ENCODE measurements at places on chromosomes 7 and 10.
A peak's percentile ranks its signal among the peaks of the same experiment; 100 is the strongest.

GRCh38 chr7:55569797-55570196 lies 2.5 kb downstream of the VOPP1 start:
- no peak for DNase-seq

- DNase-seq = peak; percentile 90
Observed at GRCh38 chr7:138890499-138891445, 90.4 kb downstream of the KIAA1549 start.

GRCh38 chr7:159022238-159022993 lies 122.3 kb downstream of the VIPR2 start:
- DNase-seq = no peak

DNA sequence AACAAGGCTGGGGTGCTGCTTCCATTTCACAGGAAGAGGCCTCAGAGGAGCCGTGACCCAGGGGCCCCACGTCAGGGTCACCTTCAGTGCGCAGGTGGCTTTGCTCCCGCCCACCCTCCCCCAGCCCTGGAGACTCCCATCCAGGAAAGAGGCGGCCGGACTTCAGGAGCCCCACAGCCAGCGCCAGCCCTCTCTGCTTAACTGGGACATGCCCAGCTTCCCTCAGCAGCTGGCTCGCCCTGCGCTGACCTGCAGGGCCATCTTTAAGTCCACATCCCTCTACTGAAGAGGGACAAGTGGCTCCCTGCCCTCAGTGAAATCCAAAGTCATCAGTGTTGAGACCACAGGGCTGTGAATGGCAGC lies 141.9 kb upstream of the PPP2R2D start:
- DNase-seq = no peak

- DNase-seq = no peak
Observed at GRCh38 chr10:42990016-42990720, 86.7 kb upstream of the RET start.

DNA sequence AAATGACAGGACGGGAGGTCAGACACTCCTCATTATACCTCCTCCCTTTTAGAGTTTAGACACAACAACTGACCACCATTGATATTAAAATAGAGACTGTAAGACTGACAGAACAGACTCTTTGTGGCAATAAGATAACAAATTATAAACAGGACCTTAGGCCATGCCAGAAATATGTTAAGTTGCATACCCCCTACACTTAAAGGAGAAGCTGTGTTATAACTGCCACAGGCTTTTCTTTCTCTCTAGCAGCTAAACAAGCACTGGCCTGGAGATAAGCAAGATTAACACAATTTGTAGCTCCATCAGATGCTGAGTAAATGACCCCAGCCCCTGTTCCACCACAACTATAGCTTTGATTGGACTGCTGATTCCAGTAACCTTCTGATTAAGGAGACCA lies 10.5 kb upstream of the UNC5B start:
- no peak for DNase-seq

GRCh38 chr7:101956130-101956529 lies 138.7 kb downstream of the CUX1 start:
- no peak for DNase-seq

- peak; percentile 80 for DNase-seq
Observed at GRCh38 chr7:137670222-137671064, 176.3 kb downstream of the DGKI start.

DNA sequence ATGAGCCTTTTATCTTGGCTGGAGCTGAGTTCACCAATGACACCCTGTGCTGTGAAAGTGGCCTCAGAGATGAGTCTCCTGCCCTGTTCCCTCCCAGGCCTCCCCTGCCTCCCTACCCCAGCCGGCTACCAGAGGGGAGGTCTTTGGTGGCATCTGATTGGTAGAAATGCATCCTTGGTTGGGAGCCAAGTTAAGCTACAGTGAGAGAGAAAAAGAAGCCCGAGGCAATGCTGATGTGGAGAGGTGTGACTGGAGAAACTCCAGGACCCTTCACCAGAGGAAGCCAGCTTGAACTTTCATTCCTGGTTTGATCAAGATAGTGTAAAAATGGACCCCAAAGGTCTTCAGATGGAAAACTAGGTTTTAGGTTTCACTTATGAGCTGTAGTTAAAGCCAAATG lies 191.1 kb upstream of the TCF7L2 start:
- no peak for DNase-seq

DNA sequence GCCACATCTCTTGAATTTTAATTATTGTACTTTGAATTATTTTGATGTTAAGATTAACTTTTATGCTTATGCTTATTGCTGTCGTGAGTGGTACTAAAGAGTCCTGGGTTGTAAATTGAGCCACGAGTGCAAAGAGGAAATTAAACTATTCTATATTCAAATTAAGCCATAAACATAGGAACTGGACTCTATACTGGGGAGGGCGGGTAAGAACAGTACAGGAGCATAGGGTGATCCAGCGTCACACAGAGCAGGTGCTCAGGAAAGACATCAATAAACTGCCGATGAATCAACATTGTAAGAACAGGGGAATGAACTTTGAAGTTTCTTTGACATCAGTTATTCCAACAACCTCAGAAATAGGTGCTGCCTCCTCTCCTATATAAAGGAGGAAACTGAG lies 219.6 kb downstream of the CACNB2 start:
- DNase-seq = no peak

DNA sequence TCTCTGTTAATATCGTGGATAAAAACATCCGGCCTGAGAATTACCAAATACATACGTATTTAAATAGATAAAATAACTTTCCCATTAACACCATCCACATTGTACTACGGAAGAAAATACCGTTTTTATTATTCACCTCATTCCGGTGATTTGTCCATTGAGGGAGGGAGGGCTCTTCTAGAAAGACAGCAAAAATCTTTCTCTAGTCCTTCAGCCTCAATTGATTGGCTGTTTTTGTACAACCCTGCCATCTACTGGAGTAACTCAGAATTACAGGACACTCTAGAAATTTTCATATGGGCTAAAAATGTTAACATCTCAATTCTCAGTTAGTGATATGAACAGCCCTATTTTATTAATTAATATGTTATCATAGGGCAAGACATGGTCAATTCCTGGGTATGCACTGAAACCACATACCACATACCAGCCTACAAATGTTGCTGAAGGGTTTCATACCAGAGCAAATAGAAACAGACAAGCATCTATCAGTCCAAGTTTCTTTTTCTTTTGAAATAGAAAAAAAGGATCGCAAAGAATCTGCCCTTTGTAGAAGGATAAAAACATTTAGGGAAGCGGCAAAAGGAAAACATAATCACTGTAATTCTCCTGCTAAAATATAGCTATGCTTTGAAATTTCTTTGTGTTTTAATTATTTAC lies 55.8 kb upstream of the CDCA7L start:
- peak; percentile 81 for DNase-seq

GRCh38 chr7:30201921-30202320 lies 67.1 kb downstream of the MTURN start:
- DNase-seq = no peak

DNA sequence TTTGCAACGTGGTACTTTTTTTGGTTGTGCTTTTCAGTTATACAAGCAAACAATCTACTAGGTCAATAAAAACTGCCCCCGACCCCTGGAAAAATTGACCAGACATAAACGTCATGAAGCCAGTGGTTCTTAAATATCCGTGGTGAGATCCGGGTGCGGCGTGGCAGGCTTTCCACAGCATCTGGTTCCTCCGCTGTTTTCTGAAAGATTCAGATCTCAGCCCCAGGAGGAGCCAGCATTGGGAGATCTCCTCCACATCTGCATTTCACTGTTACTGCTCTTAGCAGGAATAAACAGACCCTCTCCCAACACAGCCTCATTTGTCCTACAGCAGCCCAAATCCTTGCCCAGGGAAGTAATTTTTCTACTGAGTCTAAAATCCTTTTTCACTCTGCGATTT lies 664.3 kb upstream of the FOXK1 start:
- DNase-seq = no peak

DNA sequence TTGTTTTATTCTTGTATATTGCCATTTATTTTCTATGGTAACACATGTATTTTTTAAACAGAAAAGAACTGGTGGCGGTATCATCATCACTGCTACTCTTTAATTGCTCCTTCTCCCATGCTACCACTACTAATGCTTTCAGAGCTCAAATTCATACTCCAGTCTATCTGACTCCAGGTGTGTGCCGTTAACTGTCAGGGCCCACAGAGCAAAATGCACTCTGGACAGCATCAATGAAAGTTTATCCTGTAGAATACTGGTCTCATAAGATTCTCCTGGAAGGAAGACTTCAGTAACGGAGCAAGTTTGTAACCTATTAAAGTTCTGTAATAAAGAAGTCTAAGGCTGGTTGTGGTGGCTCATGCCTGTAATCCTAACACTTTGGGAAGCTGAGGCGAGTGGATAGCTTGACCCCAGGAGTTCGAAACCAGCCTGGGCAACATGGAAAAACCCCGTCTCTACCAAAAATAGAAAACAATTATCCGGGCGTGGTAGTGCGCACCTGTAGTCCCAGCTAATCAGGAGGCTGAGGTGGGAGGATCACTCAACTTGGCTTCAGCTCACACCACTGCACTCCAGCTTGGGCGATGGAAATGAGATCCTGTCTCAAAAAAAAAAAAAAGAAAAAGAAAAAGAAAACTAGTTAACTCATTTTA lies 18.4 kb downstream of the ZNRF2 start:
- DNase-seq = no peak

- DNase-seq = no peak
Observed at GRCh38 chr10:58300676-58301075, 31.7 kb downstream of the CISD1 start.

DNA sequence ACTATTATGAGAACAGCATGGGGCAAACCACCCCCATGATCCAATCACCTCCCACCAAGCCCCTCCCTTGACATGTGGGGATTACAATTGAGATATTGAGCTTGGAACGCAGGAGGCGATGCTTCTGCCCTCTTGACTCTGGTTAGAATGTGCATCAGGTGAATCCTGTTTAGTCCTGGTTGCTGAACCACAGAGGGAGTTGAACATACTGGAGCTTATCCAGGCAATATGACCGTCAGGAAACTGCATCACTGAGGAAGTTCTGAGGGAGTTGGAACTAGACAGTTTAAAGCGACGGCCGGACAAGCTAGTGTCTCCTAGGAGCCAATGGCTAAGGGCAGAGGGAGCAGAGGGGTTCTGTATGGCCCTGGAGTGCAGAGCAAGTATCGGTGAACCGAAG lies 31.8 kb upstream of the GARS1 start:
- DNase-seq = no peak

GRCh38 chr10:122154545-122155366 lies 116.3 kb upstream of the BTBD16 start:
- peak; percentile 76 for DNase-seq

GRCh38 chr10:46272863-46273415 lies 13.9 kb upstream of the ANTXRL start:
- no peak for DNase-seq

- DNase-seq = peak; percentile 46
Observed at GRCh38 chr10:28470873-28471651, 61.9 kb upstream of the WAC start.

GRCh38 chr7:40538281-40538680 lies 403.5 kb downstream of the SUGCT start:
- no peak for DNase-seq

DNA sequence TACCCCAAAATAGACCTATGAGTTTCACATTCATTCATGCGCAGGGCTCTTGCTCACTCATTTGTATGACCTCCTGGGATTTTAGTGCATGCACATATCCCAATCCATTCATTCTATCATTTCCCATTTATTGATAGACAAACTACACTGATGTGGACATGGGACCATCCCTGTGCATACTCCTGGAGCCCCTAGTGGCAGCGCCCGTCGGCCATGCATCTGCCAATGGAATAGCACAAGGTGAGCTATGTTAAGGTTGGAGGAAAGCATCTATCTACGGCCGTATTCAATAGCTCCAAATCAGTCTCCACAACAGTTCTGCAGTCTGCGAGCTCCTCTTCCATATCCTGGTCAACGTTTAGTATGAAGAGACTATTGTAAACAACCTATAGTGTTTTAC lies 31.7 kb upstream of the FIGNL1 start:
- no peak for DNase-seq

- no peak for DNase-seq
Observed at GRCh38 chr7:77563275-77563674, 26.2 kb downstream of the PTPN12 start.

GRCh38 chr7:69781412-69781846 lies 183.2 kb downstream of the AUTS2 start:
- peak; percentile 53 for DNase-seq

GRCh38 chr7:35716038-35716803 lies 21.3 kb upstream of the HERPUD2 start:
- peak; percentile 33 for DNase-seq

- DNase-seq = no peak
Observed at GRCh38 chr10:59303018-59303417, 59.3 kb downstream of the FAM13C start.

DNA sequence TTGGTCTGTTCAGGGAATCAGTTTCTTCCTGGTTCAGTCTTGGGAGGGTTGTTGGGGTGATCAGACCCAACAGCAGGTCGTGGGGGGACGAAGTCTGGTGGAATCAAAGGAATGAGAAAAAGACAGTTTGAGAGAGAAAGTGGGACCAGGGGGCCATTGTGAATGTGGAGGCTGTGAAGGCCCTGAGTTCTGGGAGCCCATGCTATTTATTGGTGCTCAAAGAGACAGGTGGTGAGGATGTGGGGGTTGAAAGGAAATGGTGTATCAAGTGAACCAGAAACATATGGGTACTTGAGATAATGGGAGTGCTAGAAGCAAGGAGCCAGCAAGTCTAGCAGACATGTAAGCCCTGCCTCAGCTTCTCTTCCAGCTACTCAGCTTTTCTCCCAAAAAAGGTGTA lies 84.1 kb downstream of the CCSER2 start:
- DNase-seq = no peak

- no peak for DNase-seq
Observed at GRCh38 chr7:24284699-24285506, 913 bp downstream of the NPY start.

- DNase-seq = no peak
Observed at GRCh38 chr10:35569836-35570235, 35.3 kb upstream of the GJD4 start.

DNA sequence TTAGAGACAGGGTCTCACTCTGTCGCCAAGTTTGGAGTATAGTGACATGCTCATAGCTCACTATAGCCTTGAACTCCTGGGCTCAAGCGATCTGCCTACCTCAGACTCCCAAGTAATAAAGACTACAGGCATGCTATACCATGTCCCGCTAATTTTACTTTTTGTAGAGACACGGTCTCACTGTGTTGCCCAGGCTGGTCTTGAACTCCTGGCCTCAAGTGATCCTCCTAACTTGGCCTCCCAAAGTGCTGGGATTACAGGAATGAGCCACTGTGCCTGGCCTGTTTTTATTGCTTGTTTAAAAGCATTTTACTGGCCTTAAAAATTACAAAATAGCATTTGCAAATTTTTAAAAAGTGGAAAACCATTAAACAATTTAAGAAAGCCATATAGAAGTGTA lies 135.0 kb downstream of the JAZF1 start:
- no peak for DNase-seq

DNA sequence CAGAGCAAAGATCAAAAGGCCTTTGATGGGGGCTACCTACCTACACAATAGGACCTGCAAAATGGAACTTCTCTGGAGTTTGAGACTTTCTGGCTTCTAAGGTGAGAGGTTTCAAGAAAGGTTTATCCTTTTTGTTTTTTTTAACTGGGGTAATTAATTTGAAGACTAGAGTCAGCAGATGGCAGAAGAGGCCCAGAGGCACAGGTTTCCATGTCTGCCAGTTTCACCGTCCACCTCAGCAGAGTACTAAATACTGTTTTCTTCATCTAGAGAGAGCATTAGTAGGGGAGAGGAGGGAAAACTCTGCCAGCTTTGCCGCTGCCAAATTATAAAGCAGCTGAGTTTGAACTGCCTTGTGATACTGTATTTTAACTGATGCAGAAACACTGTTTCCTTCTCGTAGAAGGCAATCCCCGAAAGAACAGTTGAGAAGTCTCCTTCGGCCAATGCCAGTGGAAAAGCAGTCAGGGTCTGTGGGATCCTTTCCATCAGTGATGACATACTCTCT lies 138.7 kb downstream of the SLC25A13 start:
- no peak for DNase-seq

GRCh38 chr10:4492202-4492601 lies 333.8 kb upstream of the AKR1E2 start:
- no peak for DNase-seq

Measured in AG10803 (cell line).